Cardiac muscle cell (in vitro differentiated cells and primary cell): ENCODE measurements at places on chromosomes 1 and 21.

DNA sequence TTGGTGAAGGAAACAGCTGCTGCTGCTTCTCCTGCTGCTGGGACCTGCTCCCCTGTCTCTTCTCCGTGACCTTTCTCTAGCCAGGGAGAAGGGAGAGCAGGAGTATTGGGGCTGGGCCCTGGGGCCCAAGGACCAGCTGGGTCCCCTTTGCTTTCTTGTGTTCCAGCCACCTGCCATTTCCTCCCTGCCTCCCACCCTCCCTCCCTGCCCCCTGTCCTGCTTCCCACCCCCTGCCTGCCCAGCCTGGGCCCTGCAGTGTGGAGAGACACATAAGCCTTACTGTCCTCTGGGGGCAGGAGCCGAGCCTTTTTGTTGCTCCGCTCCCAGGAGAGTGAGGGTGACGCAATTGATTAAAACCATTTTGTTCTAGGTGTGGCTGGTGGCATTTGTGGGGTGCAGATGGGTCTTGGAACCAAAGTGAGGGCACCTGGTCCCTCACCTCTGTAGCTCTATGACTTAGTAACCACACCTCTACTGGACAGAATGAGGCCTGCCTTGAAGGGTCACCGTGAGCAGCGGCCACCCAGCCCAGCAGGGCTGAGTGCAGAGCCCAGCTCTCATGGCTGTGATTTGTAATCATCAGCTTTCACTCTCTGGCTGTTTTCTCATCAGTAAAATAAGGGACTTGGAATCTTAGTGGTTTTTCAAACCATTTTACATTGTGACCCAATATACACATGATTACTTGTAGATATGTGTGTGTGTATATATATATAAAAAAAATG is 13.9 kb upstream of the TMEM222 start:
- DNase-seq = peak; percentile 33

GRCh38 chr1:82700476-82700875 is 899.7 kb downstream of the ADGRL2 start:
- DNase-seq = no peak

GRCh38 chr21:39597595-39597994 is 15.1 kb upstream of the B3GALT5 start:
- DNase-seq = peak; percentile 33

DNA sequence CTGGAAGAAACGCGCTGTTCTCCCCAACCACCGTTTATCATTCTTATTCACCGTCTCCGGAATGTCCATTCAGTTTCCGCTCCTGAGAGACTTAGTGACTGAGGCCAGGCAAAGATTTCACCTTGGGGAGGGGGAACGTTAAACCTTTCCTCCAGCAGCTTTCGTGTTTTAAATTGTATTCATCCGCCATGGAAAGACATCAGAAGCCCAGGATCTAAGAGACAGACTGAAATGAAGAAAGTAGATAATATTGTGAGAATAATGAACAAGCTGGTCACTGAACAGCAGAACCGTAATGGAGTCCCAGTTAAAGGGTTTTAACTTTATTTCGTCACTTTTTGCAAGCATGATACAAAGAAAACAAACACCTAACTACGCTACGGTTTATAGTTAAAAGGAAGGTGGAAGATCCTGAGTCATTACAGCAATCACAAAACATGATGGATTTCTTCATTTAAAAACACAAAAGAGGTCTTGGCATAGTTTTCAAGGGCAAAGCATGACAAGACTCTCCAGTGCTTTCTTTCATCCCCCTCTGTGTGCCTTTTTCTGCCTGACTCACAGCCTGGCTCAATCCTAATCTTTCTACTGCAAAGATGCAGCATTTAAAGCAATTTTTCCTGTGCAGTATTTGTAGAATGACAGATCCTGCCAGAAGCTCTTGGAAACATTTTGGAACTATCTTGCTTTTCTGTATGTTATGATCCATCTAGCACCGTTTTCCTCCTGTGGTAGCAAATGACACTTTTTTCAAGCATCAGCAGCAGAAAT is 722 bp upstream of the SLC19A2 start:
- DNase-seq = no peak

GRCh38 chr1:156654700-156655099 is 12.8 kb downstream of the BCAN start:
- DNase-seq = no peak

GRCh38 chr1:41217441-41217840 is 24.7 kb downstream of the SCMH1 start:
- DNase-seq = no peak

GRCh38 chr1:194004146-194004545 is 817.7 kb upstream of the B3GALT2 start:
- no peak for DNase-seq

DNA sequence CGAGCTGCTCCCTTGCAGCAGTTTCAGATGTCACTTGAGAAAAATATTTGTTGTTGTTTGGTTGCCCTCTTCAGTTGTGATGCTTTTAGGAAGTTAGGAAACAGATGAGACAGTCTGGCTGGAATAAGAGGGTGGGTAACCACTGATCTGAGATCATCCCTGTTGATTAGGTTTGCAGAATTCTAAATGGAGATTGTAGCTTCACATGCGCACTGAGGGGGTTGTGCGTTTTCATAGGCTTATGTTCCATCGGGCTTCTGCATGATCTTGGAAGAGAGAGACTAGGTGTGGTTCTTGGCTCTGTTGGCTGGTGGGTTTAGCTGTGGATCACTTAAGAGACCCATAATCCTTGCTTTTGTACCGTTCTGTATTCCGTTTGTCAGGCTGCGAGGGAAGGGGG is 108.1 kb downstream of the CAMTA1 start:
- DNase-seq = no peak

- DNase-seq = no peak
These were observed 12.9 kb downstream of the GBP2 start for GRCh38 chr1:89112871-89113613.

- DNase-seq = no peak
These were observed 73.9 kb downstream of the DNTTIP2 start for GRCh38 chr1:93805027-93805610.

DNA sequence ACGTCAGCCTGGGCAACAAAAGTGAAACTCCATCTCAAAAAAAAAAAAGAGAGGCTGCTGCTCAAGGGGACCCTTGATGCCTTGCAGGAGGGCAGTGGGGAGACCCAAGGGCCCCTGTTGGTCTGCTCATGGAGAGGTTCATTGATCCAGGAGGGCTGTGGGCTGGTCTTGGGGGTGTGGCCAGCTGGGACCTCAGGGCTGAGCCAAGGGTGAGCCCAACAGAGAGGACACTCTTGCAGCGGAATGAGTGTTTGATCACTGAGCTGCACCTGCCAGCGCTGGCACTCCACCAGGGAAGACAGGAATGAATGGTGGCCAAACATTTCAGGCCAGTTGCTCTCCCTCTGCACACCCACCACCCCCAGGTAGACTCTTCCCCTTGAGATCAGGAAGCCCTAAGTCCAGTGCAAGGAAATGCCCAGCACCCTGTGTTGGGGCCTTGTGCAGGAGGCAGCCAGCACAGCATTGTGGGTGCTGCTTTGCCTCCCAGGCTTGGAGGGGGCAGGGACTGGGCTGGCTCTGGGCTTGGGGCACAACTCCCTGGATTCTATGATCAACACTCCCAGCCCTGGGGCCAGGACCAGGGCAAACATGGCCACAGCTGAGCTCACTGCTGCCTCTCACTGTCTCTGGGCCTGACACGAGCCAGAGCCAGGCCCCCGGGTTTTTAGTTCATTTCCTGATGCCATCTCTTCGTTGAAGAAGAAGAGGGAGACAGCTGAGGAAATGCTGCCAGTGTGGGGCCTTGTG is 50.7 kb downstream of the IRF2BP2 start:
- DNase-seq = no peak

DNA sequence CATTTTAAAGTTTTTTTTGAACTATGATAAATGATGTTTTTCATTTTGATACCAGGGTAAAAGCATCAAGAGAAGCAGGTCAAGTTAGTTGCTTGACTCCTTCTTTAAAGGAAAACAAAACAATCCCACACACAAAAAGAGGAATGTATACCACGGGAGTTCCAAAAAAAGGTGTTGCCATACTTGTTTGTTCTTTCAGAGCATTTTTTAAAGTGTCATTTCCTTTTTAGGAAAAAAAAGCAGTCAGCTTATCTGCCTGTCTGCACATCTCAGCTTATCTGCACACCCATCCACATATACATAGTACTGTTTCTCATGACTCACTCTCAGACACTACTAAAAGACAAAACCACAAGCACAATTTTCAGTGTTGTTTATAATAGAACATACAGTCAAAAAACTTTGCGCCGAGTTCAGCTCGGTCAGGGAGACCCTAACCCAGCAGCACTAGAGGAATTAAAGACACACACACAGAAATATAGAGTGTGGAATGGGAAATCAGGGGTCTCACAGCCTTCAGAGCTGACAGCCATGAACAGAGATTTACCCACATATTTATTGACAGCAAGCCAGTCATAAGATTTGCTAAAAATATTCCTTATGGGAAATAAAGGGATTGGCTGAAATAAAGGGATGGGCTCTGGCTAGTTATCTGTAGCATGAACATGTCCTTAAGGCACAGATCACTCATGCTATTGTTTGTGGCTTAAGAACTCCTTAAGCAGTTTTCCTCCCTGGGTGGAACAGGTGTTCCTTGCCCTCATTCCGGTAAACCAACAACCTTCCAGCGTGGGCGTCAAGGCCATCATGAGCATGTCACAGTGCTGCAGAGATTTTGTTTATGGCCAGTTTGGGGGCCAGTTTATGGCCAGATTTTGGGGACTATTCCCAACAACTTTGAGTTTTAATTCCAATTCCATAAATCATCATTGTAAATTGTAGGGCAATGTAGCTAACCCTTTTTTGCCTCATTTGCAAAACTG is 11.4 kb upstream of the MNDA start:
- DNase-seq = peak; percentile 76

GRCh38 chr21:17536381-17536780 is 23.5 kb downstream of the CXADR start:
- no peak for DNase-seq

- DNase-seq = no peak
These were observed 1159.8 kb upstream of the ADGRL2 start for GRCh38 chr1:80640978-80641377.

GRCh38 chr21:41166884-41167283 is 1.1 kb upstream of the BACE2 start:
- no peak for DNase-seq

DNA sequence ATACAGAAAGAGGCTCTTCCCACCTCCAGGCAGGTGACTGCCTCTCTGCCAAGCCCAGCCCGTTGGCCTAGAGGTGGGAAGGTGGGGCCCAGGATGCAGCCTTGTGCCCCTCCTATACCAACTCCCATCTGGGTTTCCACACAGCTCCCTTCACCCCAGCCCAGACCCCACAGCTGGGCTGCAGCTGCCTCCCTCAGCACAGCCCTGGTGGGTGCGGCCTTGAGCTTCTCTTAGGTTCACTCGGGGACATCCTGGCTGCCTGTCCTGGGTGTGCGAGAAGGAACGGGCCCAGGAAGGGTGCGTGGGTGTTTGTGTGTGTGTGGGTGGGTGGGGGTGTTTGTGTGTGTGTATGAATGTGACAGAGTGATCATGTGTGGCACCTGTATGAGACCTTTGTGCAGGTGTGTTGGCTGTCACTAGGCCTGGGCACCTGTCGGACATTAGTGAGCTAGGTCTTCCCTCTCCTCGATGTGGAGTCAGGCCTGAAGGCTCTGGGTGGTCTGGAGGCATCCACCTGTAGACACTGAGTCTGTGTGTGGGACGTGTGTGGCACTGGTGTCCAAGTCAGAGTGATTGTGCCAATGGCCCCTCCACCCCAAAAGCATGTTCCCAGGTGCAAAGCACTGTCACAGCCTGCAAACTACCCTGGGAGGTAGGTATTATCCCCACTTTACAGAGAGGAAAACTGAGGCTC is 30.7 kb downstream of the FOXO6 start:
- no peak for DNase-seq

GRCh38 chr1:183628537-183628936 is 7.0 kb downstream of the ARPC5 start:
- no peak for DNase-seq

DNA sequence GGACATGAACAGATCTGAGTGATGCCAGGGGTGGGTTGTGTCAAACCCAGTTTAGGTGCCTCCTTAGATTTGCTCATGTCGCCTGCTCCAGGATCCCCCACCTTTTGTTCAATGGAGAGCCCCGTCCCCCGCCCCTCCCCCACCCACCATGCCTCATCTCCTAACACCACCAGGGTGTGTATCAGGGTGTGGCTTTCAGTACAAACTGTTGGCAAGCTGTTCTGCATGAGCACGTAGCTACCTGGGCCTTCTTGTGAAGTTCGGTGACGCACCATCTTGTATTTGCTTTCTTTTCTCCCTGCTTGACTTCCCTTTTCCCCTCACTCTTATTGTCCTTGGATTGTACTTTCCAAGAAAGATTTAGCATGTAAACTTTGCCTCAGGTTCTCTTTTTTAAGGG is 94.8 kb downstream of the EBNA1BP2 start:
- DNase-seq = no peak

DNA sequence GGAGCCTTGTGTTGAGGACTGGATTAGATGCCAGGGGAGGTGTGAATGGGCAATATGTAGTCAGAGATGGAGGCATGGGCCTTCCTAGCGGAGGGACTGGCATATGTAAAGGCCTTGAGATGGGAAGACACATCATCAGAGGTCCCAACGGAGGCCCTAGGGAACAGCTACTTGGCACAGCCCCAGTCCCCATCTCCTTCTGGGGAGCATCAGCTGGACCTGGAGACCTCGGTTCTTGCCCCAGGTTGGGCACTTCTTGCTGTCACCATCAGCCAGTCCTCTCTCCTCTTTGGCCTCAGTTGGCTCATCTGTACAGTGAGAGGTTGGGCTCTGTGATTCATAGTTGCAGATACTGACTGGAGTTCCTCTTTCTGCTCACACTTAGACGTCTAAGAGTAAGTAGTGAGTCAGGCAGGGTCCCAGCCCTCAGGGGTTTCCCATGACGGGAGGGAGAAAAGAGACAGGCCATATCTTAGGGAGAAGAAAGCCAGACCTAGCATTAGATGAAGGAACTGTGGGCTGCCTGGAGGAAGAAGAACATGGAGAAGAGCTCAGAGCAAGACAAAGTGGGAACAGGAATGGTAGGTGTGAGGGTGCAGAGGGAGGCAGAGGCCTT is 3.4 kb upstream of the MARCKSL1 start:
- DNase-seq = peak; percentile 67

- DNase-seq = no peak
These were observed 282.7 kb downstream of the HMCN1 start for GRCh38 chr1:186016856-186017255.

DNA sequence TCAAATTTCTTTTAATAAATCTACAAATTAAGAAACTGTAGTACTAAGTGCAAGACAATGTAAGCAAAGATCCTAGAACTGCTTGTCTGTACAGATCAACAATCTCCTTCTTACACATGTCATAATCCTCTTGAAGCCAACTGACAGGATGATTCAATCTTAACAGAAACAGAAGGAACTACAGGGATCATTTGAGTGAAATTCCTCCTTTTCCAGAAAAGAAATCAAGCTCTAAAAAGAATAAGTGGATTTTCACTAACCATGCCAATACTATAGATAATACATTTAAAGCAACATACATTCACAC is 53.2 kb downstream of the RAB3GAP2 start:
- no peak for DNase-seq

GRCh38 chr1:184114818-184115398 is 63.4 kb downstream of the TSEN15 start:
- no peak for DNase-seq

DNA sequence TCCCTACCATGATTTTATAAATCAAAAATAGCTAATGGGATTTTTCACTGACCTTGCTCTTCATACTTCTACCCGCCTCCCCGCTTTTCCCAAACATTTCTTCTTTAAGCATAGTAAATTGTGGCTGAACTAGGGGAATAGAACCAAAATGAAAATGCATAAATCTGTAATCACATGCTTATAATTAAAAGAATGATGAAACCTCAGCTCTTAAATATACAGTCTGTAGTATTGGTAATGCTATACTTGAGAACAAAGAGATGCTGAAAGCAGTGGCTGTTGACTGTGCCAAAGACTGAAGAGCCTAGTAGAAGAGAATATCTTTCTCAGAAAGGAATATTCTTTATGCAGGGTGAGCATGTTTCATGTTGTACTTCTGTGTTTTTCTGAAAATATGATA is 249.1 kb downstream of the GREM2 start:
- DNase-seq = no peak
